ENCODE measurements at places on chromosomes 2 and 18. TPM values are rescaled to one million over a fixed set of nuclear protein-coding genes. Genes with fewer than 3 reads are reported as not detected.
A peak's percentile ranks its signal among the peaks of the same experiment; 100 is the strongest.

GRCh38 chr2:204663816-204664425 lies 118.6 kb downstream of the PARD3B start:
- no peak for DNase-seq

DNA sequence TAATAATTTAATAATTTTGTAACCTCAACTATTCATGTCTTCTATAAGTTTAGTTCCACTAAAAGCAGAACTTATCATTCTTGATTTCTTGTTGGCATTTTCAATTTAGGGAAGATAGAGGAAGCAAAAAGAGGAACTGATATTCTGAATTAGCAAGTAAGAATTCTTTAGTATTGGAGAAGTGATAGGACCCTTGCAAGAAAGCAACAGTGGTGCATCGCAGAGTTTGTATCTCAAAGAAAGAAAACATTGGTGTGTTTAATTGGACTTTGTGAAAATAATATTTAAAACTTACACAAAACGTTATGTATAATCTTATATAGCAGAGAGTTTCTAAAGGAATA lies 36.5 kb upstream of the TNFRSF11A start:
- DNase-seq: no peak

DNA sequence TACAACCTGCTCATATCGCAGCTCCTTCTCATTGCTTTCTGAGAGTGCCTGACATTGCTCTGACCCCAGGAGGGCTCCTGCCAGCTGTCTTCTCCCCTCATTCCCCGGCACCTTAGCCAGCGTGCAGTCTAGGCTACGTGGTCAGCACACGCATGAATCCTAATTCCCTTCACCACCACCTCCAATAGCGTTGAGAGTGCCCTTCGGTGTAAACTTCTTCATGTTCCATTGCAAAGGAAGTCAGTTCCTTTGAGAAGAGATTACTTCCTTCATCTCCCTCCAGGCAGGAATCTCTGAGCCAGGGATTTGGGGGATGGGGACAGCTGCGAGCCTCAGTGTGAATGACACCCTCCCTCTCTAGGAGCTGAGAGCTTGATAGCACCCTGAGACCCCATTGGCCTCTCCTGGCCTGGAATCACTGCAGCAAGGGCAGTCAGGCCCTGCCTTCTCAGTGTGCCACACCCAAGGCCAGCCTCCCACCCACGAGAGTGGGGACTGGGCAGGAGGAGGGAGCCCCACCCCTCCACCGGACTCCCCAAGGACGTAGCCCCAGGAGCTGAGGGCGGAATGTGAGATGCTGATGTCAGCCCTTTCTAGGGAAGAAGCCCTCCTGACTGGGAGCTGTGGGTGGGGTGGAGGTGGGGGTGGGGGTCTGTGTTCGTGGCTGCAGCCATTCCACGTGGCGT lies 53.4 kb downstream of the SLC66A2 start:
- DNase-seq: no peak

- DNase-seq: peak; percentile 38
Observed at GRCh38 chr18:24065906-24066305, 51.4 kb downstream of the TTC39C start.

GRCh38 chr18:2146754-2147153 lies 424.6 kb downstream of the METTL4 start:
- no peak for DNase-seq

DNA sequence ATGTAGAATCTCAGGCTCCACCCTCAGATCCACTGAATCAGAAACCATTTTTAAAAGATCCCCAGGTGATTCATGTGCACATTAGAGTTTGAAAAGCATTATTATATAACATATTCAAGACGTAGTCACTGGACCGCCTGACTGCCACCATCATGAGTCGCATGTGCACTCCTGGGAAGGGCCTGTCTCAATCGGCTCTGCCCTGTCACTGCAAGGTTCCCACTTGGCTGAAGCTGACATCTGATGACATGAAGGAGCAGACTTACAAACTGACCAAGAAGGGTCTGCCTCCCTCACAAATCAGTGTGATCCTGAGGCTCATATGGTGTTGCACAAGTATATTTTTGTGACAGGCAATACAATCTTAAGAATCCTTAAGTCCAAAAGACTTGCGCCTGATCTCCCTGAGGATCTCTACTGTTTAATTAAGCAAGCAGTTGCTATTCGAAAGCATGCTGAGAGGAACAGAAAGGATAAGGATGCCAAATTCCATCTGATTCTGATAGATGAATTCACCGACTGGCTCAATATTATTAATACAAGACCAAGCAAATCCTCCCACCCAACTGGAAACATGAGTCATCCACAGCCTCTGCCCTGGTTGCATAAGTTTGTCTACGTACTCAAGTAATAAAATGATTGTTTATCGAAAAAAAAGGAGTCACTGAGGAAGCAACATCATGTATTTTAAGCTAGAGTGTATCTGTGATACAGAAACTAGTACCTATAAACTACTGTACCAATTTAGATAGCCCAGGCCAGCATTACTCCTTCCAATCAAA lies 26.2 kb downstream of the ATAD2B start:
- DNase-seq: no peak

DNA sequence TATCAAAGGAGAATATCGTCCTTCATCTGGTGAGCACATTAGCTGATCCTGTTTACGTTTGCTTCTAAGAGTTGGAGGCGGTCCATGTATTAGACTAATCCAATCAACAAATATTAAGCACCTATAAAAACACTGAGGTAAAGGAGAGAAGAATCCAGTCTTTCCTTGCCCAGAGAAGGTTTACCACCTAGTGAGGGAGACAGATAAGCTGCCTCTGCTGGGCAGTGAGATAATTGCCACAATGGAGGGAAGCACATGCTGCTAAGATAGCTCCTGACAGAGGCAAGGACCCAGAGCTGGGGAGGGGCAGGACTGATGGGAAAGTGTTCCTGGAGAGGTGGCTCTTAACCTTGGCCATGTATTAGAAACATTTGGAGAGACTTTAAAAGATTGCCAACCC lies 36.7 kb upstream of the ST8SIA5 start:
- no peak for DNase-seq

- no peak for DNase-seq
Observed at GRCh38 chr2:59583173-59583765, 970.2 kb downstream of the BCL11A start.

- DNase-seq: no peak
Observed at GRCh38 chr2:74552914-74553811, 579 bp downstream of the LOXL3 start.

- no peak for DNase-seq
Observed at GRCh38 chr2:189236066-189236465, 56.5 kb upstream of the COL5A2 start.

DNA sequence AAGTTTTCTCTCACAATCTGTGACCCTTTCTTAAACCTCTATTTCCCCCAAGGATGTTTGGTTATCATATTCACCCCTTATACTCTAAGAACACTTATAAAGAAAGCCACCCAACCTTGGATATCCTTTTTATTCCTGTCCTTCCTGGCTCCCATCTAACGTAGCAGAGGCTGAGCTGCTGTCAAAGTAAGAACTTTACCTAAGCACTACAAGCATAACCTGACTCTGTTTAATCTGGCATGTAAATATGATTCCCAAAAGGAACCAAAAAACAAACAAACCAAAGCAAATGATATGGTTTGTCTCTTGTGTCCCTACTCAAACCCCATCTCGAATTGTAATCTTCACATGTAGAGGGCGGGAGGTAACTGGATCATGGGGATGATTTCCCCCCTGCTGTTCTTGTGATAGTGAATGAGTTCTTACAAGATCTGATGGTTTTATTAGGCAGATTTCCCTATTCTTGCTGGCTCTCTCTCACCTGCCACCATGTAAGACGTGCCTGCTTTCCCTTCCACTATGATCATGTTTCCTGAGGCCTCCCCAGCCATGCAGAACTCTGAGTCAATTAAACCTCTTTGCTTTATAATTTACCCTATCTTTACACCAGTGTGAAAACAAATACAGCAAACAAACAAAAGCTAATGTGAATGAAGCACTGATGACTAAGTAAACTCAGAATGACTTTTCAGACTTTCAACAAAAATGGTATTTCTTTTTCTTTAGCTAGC lies 72.7 kb upstream of the SPOPL start:
- no peak for DNase-seq

DNA sequence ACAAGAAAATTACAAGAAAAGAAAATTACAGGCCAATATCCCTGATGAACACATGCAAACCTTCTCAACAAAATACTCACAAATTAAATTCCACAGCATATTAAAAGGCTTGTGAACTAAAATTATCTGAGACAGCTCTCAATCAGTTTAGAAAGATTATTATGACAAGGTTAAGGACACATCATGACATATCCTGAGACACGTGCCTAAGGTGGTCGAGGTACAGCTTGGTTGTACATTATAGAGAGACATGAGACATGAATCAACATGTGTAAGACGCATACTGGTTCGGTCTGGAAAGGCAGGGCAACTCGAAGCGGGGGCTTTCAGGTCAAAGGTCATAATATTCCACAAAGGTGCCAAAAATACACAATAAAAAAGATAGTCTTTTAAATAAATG lies 598.3 kb upstream of the REG3G start:
- no peak for DNase-seq

- DNase-seq: no peak
Observed at GRCh38 chr2:37634914-37635503, 36.4 kb downstream of the CDC42EP3 start.

DNA sequence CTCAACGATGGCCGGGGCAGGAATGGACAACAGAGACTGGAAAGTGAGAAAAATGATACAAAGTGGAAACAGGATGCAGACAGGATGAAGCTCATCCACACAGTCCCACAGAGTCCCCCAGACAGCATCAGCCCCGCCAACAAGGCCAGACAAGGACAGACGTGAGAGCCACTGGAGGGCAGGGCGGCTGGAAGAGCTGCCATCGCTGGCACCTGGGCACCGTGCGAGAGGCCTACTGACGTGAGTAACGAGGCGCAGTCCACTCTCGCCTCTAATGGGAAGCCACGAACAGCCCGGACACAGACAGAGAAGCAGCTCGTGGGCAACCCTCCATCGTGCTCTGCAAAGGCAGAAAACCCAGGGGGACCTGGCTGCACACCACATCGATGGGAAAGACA lies 17.1 kb downstream of the HDAC4 start:
- no peak for DNase-seq

DNA sequence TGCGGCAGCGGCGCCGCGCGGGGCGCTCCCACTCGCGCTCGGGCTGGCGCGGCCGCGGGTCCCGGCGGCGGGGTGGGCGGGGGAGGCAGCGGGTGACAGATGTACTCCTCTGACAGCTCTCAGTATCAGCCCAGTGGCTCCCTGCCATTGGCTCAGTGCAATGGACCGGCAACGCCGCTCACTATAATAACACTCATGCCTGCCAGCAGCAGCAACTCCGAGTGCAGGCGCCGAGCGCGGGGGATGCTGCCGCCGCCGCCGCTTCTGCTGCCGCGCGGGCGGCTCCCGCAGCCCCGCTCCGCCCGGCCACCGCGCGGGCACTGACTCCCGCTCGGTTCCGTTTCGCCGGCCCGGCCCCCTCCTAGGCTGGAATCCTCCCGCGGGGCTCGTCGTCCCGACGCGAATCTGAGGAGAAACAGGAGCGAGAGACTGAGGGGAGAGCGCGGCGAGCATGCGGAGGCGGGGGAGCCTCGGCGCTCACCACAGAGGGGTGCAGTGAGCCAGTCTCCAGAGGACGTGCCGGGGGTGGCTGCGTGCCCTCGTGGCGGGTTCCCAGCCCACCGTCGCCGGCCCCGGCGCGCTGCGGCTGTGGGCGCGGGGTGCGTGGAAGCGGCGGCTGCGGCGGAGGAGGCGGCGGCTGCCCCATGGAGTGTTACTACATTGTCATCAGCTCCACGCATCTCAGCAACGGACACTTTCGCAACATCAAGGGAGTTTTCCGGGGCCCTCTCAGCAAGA lies at the start of gene ZNF804A:
ZNF804A (plus strand) TSS at position 214 of the 738 bp plus-strand sequence; CDS start at position 645, 431 bp downstream.
- peak; percentile 78 for DNase-seq

- DNase-seq: no peak
Observed at GRCh38 chr2:85189606-85190270, 56.5 kb downstream of the TCF7L1 start.

Gene NXPH2
- total RNA-seq: not detected

Gene ACKR3
- total RNA-seq: 31.0 TPM

Gene PIEZO2
- 1.3 TPM for total RNA-seq

Gene TMEM247
- total RNA-seq: not detected

Gene ALK
- total RNA-seq: under 0.01 TPM

Gene CD28
- 0.27 TPM for total RNA-seq

Gene SLC40A1
- total RNA-seq: 393 TPM

Gene THUMPD2
- total RNA-seq: 7.5 TPM

Gene OR6B2
- not detected for total RNA-seq

Gene NETO1
- not detected for total RNA-seq

Gene ALPP
- total RNA-seq: 0.27 TPM

Gene RPS27A
- total RNA-seq: 978 TPM

Gene CD226
- total RNA-seq: 0.81 TPM
